ENCODE measurements at places on chromosomes 3 and 15.

GRCh38 chr15:60626051-60626450 lies 147.1 kb upstream of the ICE2 start:
- DNase-seq: no peak

GRCh38 chr15:56098195-56098863 lies 104.9 kb upstream of the NEDD4 start:
- no peak for DNase-seq

GRCh38 chr15:74821091-74821789 lies 5.2 kb upstream of the CPLX3 start:
- peak; percentile 45 for DNase-seq

- DNase-seq: no peak
Measured at GRCh38 chr3:71916747-71917369, 131.9 kb upstream of the PROK2 start.

- no peak for DNase-seq
Measured at GRCh38 chr15:35181538-35181937, 96.4 kb upstream of the NANOGP8 start.

DNA sequence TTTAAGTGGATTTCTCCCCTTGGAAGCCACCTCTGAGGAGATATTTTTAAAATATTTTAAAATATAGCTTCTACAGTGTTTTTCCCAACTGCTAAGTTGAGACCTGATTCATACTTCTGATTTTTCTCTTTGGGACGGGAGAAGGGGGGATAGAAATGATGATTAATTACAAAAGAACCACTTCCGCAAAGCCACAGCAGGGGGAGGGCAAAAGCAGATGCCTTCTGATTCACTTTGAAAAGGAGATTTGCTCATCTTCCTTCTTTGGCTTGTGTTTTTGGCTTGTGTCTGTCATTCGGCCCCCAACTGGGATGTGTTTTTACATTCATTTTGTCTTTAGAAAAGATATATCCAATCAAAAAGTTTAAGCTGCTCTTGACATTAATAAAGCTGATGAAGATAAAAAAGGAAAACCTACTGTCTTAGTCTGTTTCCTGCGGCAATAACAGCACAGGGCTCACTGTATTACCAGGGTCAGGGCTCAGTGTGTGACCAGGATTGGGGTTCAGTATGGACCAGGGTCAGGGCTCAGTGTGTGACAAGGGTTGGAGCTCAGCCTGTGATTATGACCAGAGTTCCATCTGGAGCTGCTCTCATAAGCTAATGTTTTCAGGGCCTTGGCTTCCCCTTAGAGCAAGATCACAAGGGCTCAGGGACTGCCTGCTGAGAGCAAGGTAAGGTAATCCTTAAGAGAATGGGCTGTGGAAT lies 223.2 kb downstream of the MTHFS start:
- DNase-seq: no peak

DNA sequence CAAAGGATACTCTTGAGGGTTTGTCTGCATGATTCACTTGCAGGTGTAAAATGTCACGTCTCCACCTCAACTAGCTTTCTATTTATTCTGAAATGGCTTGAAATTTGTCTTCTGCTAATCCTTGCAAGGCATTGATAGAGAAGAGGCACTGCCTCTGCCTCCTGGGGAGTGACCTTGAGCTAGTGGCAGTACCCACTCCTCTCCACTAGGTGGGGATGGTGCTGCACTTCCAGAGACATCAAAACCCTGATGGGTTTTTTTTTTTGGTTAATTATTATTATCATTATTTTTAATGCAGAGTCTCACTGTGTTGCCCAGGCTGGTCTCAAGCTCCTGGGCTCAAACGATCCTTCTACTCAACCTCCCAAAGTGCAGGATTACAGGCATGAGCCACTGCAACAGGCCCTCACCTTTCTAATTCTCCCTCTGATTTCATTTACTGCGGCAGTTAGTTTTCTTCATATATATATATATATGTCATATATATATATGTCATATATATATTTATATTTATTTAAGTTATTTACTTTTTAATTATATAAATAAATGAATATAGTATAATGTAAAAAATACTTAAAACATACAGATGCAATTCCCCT lies 117.6 kb upstream of the EIF1B start:
- peak; percentile 55 for DNase-seq

DNA sequence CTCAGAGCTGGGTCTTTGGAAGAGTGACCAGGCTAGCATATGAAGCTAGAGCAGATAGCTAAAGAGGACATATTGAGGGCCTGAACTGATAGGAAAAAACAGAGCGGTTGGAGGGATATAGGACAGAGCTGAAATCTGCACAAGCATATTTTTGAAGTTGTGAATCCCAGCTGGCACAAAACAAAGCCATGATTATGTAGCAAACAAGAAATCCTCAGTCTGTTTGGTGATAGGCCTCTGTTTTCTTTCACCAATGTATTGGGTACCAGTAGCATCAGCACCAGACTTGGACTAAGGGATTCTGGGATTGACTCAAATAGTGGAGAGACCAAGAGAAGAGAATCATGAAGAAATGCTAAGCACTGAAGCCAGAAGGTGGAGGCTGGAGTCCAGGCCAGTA lies 151.0 kb downstream of the FAM43A start:
- DNase-seq: no peak

DNA sequence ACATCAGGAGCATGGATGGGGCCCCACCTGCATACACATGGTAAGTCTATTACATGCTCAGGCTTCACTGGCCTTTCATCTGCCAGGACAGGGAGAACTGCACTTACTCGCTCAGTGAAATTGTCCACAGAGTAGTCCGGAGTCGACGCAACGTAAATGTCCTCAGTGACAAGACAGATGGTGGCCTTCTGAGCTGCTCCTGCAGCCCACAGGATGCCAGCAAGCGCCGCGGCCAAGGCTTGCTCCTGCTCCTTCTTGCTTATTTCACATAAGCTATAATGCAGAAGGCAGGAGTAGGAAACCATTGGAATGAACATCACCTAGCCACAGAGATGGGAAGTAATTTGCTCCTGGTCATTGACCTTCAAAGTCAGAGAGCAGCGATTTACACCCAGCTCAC lies 14.4 kb downstream of the MINDY4B start:
- DNase-seq: no peak

DNA sequence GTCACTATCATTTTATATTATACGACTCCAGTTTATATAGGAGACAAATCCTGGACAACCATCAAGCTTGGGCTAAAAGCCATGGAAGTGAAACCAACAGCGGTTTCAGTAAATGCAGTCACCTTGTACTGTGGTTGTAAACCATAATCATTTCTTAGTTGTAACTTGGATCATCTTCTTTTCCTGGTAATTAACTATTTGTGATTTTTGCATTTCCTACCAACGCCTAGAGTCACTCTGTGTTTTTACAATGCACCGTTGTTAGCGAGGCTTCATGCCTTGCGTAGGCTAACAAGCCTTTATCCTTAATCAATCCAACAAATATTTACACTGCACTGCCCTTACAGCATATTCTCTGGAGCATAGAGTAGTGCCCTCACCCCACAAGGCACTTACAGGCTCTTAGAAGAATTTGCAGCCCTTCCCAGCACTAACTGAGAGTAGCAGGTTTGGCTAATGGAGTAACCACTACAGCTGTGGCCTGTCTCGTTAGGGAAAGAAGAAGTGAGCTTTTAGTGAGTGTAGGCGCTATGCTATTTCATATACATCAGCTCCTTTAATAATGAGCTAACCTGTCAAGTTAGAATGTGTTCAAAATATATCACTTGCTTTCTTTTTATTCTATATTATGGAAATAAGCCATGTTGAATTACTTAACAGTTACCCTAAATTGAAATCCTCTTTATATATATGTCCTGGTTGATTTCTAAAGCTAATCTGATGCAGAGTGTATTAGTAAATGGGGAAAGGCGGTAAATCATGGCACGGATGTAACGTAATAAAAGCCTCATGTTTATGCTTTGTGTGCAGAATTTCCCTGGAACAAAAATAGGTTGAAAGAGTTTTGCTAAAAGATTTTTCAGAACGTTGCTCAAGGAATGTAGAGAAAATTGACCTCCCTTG lies 62.8 kb downstream of the ABHD2 start:
- no peak for DNase-seq

DNA sequence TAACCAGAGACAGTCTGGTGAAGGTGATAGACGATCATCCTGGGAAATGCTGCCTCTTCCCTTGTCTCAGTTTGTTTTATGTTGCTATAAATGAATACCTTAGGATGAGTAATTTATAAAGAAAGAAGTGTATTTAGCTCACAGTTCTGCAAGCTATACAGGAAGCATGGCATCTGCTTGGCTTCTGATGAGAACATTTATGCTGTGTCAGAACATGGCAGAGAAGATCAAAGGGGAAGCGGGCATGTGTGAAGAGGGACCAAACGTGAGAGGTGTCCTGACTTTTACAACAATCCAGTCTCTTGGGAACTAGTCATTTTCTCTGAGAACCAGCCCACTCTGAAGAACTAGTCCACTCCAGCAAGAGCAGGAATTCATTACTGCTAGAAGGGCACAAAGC lies 9.6 kb downstream of the CMC1 start:
- DNase-seq: no peak

DNA sequence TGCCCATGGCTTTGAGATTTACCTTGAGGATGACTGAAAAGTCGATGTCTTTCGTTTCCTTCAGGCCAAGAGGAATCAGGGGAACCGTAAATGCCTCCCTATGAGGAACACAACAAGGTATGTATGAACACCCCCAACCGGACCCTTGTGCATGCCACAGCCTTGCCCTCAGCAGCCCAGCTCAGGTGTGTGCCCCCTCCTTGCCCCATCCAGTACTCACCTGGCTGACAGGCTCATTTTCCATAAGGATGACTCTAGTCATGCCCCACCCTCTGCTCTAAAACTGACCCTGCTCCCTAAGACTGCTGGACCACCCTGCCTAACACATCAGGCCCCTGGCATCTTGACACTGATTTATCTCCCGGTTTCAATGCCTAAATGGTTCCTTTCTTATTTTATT lies 270.0 kb downstream of the GOLGA6L6 start:
- DNase-seq: no peak

- DNase-seq: no peak
Measured at GRCh38 chr15:90159213-90159612, 41.9 kb upstream of the SEMA4B start.

GRCh38 chr3:121836481-121836880 lies 1.5 kb downstream of the EAF2 start:
- DNase-seq: no peak

DNA sequence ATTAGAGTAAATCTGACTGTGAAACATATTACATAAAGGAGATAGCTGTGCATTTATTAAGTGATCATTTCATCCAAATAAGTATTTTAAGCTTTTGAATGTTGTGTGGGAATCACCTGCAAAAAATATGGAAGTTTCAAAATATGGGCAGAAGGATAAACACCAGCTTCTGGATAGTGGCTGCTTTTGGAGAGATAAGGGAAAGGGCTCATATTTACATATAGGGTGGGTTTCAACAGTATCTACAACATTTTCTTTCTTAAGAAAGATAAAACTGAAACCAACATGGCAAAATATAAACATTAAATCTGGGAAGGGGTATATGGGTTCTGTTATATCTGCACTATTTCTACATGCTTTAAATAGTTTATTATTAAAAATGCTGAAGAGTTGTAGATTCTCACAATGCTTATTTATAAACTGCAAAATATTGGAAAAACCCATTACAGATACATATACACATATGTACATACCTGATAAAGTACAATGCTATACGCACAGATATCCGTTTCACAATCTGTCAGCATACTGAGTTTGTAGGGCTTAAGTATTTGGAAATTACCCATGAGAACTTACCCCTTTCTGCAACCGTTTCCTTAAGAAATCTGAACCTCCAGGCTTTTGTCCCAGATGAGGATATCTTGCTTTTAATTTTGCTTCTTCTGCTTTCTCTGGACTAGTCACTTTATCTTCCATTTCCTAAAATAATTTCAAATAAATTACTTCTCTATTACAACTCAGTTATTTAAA lies 12.1 kb downstream of the ARPP19 start:
- DNase-seq: no peak

DNA sequence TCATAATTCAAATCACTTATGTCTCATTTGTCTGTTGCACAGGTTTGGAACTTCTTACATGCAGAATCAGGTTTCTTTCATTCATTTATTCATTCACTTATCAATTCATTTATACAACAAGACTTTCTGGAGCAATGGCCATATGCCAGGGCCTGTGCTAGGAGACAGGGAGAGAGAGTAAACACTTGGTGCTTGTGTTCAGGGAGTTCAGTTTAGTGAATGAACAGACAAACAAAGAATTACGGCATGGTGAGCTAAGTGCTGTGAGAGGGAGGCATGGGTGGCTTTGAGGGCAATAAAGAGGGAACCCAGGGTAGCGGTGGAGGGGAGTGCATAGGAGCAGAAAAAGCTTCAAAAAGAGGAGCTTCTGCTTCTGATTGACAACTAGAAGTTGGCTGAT lies 8.5 kb upstream of the IREB2 start:
- no peak for DNase-seq

DNA sequence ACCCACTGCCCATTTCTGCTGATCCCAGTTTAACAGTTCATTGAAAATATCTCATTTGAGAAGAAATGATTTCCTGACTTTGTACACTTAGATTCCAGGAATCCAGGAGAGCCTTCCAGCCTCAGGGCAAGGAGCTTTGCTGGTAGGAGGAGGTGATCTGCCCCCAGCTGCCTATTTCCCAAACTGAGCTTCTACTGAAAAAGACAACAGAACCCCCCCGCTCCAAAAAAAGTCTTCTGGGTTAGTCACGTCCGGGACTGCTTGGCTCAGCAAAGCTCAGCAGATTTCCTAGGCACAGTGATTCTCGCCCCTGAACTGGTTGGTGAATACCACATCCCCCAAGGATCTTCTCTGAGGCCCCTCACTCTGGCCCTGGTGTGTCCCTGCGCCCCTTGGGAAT lies 13.1 kb downstream of the SLC6A6 start:
- DNase-seq: no peak

GRCh38 chr3:165390166-165390565 lies 194.0 kb upstream of the SLITRK3 start:
- DNase-seq: no peak

- no peak for DNase-seq
Measured at GRCh38 chr15:58381697-58382096, 50.1 kb upstream of the LIPC start.

DNA sequence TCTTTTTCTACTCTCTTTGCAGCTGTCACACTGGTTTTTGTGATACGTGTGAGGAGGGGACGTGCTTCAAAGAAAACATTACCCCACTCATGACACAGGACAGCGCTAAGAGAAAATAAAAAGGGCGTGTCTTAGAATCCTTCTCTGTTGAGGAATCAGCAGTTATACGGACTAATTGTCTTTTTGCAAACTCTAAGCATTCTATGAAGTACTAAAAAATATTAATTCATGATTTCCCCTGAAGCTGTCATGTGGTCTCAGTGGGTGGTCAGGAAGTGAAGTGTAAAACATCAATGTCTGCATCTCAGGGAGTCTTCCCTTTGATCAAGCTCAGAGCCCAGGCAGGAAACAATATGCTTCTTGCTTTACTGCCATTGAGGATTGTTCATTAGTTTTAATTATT lies 117.5 kb upstream of the CRBN start:
- no peak for DNase-seq

DNA sequence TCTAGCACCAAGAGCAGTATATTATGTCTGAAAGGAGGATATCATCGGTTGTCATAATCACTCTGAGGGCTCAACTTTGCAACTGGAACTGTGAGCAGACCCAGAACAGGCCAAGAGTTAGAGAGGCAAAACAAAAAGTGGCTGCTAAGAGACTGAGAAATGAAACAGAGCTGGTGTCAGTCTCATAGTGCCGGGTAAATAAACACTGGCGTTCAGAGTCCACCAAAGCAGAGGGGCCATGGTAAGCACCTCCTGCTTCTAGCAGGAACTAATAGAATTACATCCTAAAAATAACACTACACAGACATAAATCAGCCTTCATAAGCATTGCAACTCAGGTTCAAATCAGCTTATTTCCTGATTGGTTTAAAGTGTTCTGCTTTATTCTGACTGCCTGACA lies 10.3 kb upstream of the IL12A start:
- DNase-seq: no peak
